Sigmoid colon (tissue), 7 donors: ENCODE measurements at places on chromosomes 4 and X.

- no peak for DNase-seq
Observed at GRCh38 chrX:138946926-138947325, 235.4 kb upstream of the FGF13 start.

DNA sequence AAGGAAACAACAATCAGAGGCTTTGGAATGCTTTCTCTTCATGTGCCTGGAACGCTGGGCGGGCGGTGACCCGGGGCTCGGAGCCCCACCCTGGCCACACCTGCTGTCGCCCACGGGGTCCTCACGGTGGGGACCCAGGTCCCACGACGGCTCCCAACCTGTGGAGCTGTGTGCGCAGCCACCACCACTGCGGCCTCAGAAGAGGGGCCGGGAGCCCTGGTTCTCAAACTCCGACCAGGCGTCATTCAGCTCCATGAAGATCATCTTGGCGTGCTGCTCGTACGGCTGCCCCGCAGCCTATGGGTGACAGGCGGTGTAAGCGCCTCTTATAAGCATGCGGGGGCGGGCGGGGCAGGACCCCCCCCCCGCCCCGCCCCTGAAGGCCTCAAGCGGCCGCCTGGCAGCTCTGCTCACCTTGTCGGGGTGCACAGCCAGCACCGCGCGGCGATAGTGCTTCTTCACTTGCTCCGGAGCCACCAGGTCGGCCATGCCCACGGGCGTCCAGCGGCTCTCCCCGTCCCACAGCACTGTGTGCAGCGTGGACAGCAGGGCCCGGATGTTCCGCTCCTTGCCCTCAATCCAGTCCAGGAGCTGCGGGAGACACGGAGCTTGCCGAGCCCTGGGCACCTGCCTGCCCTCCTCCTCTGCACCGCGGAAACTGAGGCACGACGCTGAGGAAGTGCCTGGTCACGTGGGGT lies 23.7 kb upstream of the CPLX1 start:
- DNase-seq: no peak

- DNase-seq: no peak
Observed at GRCh38 chr4:104493081-104493831, 1.4 kb downstream of the CXXC4 start.

DNA sequence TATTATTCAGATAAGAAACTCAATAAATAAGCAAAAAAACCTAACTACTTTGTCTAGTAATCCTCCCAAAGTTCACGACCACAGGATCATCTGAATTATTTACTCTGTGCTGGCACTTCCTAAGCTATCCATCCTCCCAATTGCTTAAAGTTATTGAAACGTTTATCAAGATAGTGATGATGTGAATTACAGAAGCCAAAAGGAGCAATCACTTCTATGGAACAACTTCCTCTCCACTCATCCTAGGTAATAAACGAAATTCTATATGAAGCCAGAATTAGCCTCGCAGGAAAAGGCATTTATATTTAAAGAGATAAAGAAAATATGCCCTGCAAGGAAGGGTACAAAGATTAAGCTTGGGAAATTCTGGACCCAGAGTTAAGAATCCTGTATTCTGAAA lies 475.4 kb downstream of the NLGN4X start:
- DNase-seq: no peak

DNA sequence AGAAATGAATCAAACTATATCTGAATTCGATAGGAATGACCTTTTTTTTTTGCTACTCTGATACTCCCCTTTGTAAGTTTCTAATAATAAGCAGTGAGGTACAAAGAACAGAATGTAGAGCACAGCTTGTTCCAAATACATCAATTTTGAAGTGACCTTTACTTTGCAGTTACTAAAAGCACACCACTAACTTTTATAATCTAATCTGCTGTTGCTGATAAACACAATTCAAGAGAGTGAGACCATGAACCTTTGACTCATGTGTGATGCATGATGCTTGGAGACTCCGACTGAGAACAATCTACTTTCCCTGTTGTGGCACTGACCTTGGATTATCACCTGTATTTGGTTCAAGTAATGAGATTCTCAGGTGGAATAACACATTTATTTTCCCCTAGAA lies 91.6 kb upstream of the GNPDA2 start:
- DNase-seq: no peak

- no peak for DNase-seq
Observed at GRCh38 chr4:189050643-189051042, 890.0 kb upstream of the FRG1 start.

DNA sequence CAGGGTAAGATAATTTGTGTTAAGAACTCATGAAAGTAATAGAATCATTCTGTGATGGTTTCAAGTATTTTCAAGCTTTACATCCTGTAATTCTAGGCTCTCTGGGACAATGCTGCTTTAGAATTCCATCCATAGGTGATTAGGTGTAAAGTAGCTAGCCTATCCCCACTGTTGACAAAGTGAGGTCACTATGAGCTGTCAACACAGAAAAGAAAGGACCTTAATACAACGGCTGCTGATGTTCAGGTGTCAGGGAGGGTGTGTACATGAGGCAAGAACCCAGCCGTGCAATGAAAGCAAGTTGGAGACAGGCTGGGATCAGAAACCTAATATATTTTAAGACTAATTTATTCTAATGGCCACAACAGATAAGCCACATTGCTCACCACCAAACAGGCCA lies 36.8 kb upstream of the SH3RF1 start:
- no peak for DNase-seq

DNA sequence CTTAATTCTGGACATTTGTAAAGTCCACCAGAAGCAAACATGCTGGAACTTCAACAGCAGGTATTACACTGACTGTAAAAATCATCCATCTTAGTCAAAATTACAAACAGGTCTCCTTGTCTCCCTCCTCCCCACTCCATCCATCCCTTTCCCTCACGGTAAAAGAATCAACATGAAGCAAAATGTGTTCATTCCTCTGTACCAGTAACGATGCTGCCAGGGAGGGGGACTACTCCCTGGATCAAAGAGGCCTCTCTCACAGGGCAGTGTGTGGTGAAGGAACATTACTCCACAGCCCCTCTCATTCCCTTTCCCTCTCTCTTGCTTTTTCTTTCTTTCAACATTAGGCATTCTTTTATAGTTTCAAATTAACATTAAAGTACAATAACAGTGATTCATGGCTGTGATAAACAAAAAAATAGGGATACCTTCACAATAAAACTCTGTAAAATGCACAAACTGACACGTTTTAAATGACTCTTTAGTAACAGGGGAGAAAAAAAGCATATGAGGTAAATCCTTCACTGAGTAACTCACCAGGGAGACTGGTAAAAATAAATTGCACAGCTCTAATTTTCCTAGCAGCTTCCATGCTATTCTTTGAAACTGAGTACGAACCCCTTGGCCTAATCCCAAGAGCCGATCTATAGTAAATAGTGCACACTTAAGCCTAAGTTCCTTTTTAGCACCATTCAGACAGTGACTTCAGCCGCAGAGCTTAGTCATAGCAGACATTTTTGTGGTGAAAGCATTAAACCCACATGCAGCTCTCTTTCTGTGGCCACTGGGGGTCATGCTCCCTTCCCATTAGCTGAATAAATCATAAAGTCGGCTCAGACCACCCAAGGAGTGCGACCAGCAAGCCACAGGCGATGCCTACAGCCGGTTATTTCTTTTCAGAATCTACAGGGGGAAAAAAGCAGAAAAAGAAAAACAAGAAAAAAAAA lies 215.6 kb upstream of the GYPA start:
- DNase-seq: no peak

DNA sequence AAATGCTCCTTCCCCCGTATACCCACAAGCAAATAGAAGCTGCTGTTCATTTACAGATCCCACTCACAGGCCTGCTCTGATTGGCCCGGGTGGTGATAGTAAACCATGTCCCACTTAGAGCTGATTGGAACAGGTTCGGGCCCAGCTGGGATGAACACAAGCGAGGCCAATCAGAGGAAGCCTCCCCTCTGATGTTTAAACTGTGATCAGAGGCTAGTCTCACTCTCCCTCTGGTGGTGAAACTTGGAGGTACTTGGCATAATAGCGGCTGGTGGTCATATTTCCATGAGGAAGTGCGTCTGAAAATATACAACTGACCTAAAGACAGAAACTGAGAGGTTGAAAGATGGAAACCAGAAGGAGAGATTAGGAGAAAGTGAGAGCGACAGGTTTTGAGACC lies 51.5 kb upstream of the TRPC3 start:
- DNase-seq: no peak

GRCh38 chr4:12943069-12943468 lies 541.1 kb downstream of the RAB28 start:
- DNase-seq: no peak

DNA sequence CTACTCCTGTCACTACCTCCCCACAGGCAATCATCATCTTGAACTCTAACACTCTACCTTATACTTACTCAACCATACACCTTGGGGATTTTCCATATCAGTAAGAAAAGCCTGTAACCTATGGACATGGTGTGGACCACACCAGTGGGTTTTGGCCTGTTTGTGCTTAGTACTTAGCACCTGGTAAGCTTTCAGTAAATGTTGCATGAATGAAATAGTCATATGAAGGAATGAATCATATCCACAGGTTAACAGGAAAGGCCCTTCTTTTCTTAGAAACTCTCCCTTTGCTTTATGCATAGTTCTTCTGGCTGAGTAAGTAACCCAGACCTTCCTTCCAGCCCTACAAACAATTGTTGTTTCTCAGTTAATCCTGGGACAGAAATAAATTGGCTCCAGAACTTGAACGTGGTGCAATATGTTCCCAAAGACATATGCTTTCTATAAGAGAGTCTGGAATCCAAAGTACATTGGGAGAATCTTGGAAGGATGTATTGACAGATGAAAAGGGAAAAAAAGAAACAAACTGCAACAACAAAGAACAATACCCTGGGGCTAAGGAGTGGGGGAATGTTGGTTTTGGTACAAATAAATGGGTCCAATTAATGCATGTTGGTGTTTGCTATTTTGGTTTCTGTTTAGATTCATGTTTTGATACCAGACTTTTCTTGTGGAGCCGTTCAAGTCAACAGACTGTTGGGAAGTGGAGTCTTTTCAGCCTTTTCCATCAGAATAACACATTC lies 27.8 kb downstream of the RASL11B start:
- DNase-seq: no peak

DNA sequence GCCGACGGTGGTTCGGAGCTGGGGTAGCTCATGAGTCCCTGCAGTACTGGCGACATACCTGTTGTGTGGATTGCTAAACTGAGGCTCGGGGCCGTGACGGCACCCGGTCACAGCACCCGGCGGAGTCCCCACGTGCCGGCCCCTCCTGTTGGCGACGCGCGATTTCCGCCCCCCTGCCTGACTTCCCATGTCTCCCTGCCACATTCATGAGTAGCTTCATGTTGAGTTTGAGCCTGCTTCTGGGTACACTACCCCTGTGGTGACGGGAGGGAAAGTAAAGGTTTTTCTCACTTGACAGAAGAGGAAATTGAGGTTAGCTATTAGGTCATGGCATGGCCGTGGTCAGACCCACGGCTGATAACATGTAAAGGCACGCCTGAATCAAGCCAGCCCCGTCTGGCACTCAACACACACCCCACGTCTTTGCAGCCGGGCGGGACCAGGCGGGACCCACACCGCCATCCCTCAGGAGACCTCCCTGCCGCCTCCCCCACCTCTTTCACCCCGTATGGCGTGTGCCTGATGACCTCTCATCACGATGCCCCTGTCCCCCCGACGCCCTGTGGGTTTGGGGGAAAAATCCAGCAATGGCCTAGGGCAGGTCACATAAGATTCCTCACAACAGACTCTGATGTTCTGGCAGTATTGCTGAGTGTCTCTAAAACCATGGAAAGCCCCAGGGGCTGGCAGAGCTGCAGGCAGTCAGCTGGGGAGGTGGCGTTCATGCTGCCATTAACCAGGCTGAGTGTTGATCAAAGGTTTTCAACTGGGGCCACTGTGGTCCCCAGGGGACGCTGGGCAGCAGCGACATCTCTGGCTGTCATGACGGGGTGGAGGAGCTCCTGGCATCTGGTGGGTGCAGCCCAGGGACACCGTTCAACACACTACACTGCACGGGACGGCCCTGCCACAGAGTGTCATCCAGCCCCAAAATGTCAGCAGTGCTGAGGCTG lies 29.2 kb downstream of the P2RY8 start:
- peak; percentile 32 for DNase-seq

- DNase-seq: no peak
Observed at GRCh38 chr4:110062166-110062565, 136.2 kb downstream of the ELOVL6 start.

- DNase-seq: no peak
Observed at GRCh38 chr4:185911556-185912064, 99.6 kb upstream of the SORBS2 start.

DNA sequence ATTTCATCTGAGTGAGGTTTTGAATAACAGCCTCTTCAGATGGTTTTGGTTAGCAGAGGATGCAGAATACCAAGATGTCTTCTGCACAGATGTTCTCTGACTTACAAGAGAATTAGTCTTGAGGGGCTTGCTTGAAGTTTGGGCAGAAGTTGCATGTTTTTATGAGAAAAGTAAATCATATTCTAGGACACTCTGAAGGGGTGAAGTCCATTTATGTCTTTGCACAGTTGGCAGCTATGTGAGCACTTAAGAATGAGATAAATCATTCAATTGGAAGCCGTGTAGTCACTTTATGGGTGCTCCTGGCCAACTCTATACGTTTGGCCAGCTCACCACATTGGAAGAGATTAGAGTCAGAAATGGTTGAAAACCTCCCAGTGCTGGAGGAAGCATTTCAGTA lies 252.7 kb upstream of the KCNIP4 start:
- DNase-seq: no peak

DNA sequence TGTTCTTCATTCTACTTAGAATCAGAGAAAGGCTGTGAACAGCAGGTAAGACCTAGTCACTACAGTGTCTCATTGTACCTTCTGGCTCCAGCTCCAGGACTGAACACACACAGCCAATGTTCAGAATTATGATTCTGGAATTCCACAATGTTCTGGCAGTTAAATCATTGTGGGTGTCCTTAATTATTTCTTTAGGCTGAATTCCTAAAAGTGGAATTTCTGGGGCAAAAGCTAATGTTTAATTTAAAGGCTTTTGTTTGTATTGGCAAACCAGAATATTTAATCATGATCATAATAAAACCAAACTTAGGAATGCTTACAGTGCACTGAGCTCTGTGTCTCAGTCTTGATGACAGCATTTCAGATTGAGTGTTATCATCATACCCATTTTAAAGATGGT lies 67.0 kb upstream of the FAT1 start:
- DNase-seq: no peak

- peak; percentile 79 for DNase-seq
Observed at GRCh38 chrX:101550751-101551379, 518 bp downstream of the ARMCX1 start.

- peak; percentile 77 for DNase-seq
Observed at GRCh38 chr4:7904952-7905915, 34.4 kb downstream of the AFAP1 start.
